ENCODE measurements at places on chromosomes 5 and 9. TPM values are rescaled to one million over a fixed set of nuclear protein-coding genes. Genes with fewer than 3 reads are reported as not detected.

- no peaks in the 10 kb centered on the region for H3K36me3 ChIP-seq
- DNase-seq: no peak
- no peak overlapping the region for H3K4me3 ChIP-seq
- no peaks in the 10 kb centered on the region for H3K4me1 ChIP-seq
- H3K27ac ChIP-seq: no peak overlapping the region
- H3K27me3 ChIP-seq: peaks cover 7% of the 10 kb centered on the region
These were observed 300.0 kb downstream of the PDE4D start for GRCh38 chr5:59593439-59594007.

DNA sequence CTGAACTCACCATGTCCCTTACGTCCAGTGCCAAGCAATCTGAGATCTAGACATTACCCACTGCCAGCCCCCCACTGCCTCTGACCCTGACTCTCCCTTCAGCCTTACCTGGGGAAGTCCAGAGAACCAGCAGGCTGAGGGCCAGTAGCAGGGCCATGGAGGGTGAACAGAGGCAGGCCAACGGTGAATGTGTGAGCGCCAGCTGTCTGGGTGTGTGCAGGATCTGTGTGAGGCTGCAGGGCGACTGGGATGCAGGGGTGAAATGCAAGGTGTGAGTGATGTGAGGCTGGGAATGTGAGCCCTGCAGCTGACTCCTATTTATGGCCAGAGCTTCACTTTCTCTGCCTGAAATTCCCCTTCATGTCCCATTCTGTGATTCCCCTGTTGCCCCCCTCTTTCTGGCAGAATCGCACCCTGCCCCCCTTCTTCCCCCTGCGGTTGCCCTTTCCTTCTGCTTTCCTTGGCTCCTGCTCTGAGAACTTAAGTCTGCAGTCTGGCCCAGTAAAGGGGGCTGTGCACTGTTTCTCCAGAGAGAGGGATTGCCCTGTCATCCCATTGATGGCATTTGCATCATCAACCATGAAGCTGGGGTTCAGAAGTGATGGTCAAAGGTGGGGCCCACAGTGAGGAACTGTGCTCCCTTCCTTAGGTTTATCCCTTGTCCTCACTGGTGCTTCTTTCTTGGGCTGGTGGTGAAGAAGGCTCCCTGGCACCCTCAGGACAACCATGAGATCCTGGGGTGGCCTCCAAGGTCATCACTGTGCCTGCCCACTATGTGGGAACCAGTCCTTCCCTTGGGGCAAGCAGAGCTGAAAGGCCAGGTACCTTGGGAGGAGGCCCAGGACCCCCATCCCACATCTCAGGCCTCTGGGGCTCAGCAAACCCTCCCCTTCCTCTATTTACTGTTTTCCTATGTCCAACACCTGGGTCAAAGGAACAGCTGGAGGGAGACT, at the start of gene CCL19:
TSS of gene CCL19 (minus strand) at position 294 of the 953 bp plus-strand sequence. CDS start at position 157, 137 bp downstream.
- no peaks in the 10 kb centered on the region for H3K36me3 ChIP-seq
- H3K4me1 ChIP-seq: no peaks in the 10 kb centered on the region
- no peak for DNase-seq
- no peak within 1 kb of the TSS for H3K4me3 ChIP-seq
- no peaks in the 10 kb centered on the region for H3K27me3 ChIP-seq

DNA sequence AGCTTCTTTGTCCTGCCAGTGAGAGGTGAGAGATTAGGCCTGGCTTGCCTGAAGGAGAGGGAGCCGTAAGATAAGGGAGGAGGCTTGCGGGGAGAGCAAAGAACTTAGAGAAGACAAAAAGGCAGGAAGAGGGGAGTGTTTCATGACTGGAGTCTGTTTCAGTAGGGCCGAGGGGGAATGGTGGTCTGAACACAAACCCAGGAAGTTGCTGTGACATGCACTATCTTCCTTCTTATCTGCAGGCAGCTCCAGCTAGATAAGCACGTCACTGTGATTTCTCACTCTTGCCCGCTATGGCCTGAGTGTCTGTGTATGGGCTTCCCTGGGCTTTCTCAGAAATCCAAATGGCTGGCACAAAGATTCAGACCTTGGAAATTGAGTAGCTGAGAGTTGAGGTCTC, 307.5 kb upstream of the CLINT1 start:
- no peaks in the 10 kb centered on the region for H3K36me3 ChIP-seq
- H3K4me1 ChIP-seq: no peaks in the 10 kb centered on the region
- DNase-seq: no peak
- peaks cover 46% of the 10 kb centered on the region for H3K27me3 ChIP-seq
- H3K4me3 ChIP-seq: no peak overlapping the region
- H3K27ac ChIP-seq: no peak overlapping the region

- no peak overlapping the region for H3K27ac ChIP-seq
- H3K27me3 ChIP-seq: peaks cover 26% of the 10 kb centered on the region
- H3K4me1 ChIP-seq: no peaks in the 10 kb centered on the region
- no peak overlapping the region for H3K4me3 ChIP-seq
These were observed 160.2 kb upstream of the DAPK1 start for GRCh38 chr9:87337335-87338087.

- H3K4me3 ChIP-seq: no peak overlapping the region
- no peaks in the 10 kb centered on the region for H3K36me3 ChIP-seq
- no peak for DNase-seq
- H3K27ac ChIP-seq: no peak overlapping the region
These were observed 32.1 kb downstream of the FST start for GRCh38 chr5:53512539-53512938.

DNA sequence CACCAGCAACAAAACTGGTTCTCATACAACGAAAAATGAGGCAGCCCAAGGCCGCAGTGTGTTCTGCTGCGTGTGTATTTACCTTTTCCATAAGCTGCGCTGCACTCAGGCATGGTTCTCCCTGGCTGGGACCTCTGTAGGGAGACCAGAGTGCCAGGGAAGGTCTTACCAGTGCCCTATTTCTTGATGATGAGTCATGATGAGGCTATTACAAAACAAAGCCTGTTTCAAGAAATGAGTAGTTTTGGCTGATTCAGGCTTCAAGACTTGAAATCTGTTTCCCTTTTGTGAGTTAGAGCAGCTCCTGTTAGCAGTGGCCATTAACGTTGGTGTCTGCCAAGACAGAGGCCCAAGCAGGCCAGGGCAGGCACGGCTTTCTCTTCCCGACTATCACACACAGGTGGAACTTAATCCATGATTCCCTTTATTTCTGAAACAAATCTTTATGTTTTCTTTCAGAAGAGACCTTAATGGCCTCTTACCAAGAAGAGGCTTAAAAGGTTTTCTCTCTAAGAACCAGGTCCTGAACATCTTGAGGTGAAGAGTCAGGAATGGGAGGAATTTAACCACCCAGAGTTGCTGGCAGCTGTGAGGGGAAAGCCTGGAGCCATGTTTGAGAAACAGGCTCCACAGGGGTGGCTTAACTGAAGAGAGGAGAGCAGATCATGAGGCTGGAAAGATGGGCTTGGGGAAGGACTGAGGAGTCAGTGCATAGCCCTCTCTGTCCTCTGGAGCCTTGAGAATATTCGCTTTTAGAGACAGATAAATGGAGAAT, 41.4 kb upstream of the TIFAB start:
- DNase-seq: peak; percentile 31
- peaks cover 4% of the 10 kb centered on the region for H3K4me1 ChIP-seq
- H3K36me3 ChIP-seq: no peaks in the 10 kb centered on the region
- no peaks in the 10 kb centered on the region for H3K27me3 ChIP-seq
- no peak overlapping the region for H3K4me3 ChIP-seq

- no peak overlapping the region for H3K27ac ChIP-seq
- no peak overlapping the region for H3K4me3 ChIP-seq
- H3K36me3 ChIP-seq: no peaks in the 10 kb centered on the region
- no peaks in the 10 kb centered on the region for H3K27me3 ChIP-seq
These were observed 15.0 kb downstream of the ECM2 start for GRCh38 chr9:92520837-92521236.

GRCh38 chr5:83038924-83039323, 38.3 kb downstream of the TMEM167A start:
- DNase-seq: no peak
- no peak overlapping the region for H3K4me3 ChIP-seq
- no peaks in the 10 kb centered on the region for H3K27me3 ChIP-seq
- no peak overlapping the region for H3K27ac ChIP-seq
- H3K4me1 ChIP-seq: no peaks in the 10 kb centered on the region
- H3K36me3 ChIP-seq: no peaks in the 10 kb centered on the region

DNA sequence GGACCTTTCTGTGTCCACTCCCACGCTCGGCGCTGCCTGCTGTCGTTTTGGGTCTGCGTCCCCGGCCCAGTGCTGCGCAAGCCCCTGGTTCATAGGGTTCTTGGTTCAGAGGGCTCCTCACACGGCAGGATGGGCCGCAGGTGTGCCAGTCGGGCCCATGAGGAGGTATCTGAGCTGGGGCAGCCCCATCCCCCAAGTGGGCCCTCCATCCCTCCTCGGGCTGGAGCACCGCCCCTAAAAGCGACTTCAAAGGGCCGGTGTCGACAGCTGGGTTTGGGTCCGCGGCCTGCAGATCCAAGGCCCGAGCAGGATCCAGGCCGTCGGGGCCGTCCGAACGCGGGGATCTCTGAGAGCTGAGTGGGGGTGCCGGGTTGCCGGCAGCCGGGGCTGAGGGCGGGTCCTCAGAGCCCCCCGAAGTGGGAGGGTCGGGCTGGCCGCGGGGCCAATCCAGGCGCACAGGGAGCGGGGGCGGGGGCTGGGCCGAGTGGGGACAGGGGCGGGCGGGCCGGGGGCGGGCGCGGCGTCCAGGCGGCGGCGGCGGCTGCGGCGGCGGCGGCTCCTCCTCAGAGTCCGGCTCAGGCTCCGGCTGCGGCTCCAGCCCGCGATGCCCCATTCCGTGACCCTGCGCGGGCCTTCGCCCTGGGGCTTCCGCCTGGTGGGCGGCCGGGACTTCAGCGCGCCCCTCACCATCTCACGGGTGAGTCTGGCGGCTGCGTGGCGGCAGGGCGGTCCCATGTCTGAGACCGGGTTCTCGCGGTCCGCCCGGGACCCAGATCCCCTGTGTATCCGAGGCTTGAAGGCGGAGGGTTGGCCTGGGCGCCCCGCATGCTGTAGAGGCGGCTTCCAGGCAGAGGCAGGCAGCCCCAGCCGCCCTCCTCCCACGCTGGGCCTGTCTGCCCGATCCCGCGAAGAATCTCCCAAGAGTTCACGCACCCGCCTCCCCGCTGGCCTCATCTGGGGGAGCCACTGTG, at the start of gene PDLIM4:
TSS of gene PDLIM4 (plus strand) at position 566 of the 971 bp plus-strand sequence. CDS start at position 605, 39 bp downstream.
- no peak within 1 kb of the TSS for H3K4me3 ChIP-seq
- H3K36me3 ChIP-seq: no peaks in the 10 kb centered on the region
- H3K27ac ChIP-seq: no peak within 1 kb of the TSS
- no peaks in the 10 kb centered on the region for H3K27me3 ChIP-seq
- no peak for DNase-seq

GRCh38 chr9:86246752-86247161, 12.7 kb downstream of the C9orf153 start:
- no peak overlapping the region for H3K27ac ChIP-seq
- H3K27me3 ChIP-seq: no peaks in the 10 kb centered on the region
- no peak for DNase-seq
- no peak overlapping the region for H3K4me3 ChIP-seq
- H3K4me1 ChIP-seq: no peaks in the 10 kb centered on the region

- H3K27me3 ChIP-seq: no peaks in the 10 kb centered on the region
- no peak overlapping the region for H3K27ac ChIP-seq
- no peak for DNase-seq
- H3K4me1 ChIP-seq: peaks cover 22% of the 10 kb centered on the region
- no peak overlapping the region for H3K4me3 ChIP-seq
These were observed 219.0 kb upstream of the PIK3R1 start for GRCh38 chr5:67996596-67996995.

DNA sequence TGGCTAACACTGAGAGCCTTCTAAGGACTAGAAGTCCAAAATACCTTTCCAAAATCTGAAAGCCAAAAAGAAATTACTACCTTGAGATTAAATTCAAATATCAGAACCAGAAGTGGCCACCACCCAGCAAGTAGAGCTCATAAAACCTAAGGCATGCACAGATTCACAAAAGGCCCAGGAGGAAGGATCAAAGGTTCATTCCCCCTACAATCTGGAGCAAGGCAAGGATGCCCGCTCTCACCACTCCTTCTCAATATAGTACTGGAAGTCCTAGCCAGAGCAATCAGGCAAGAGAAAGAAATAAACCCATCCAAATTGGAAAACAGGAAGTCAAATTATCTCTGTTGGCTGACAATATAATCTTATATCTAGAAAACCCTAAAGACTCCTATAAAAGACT, 6.0 kb downstream of the RASEF start:
- H3K27ac ChIP-seq: no peak overlapping the region
- H3K4me1 ChIP-seq: no peaks in the 10 kb centered on the region
- H3K36me3 ChIP-seq: no peaks in the 10 kb centered on the region
- no peak for DNase-seq
- no peaks in the 10 kb centered on the region for H3K27me3 ChIP-seq

GRCh38 chr9:137660144-137660543, 41.3 kb downstream of the EHMT1 start:
- H3K36me3 ChIP-seq: 0 out of 2 replicates have a peak, but pooled peaks cover 3% of the 10 kb centered on the region
- no peaks in the 10 kb centered on the region for H3K27me3 ChIP-seq
- no peak overlapping the region for H3K4me3 ChIP-seq
- H3K27ac ChIP-seq: no peak overlapping the region
- DNase-seq: no peak

DNA sequence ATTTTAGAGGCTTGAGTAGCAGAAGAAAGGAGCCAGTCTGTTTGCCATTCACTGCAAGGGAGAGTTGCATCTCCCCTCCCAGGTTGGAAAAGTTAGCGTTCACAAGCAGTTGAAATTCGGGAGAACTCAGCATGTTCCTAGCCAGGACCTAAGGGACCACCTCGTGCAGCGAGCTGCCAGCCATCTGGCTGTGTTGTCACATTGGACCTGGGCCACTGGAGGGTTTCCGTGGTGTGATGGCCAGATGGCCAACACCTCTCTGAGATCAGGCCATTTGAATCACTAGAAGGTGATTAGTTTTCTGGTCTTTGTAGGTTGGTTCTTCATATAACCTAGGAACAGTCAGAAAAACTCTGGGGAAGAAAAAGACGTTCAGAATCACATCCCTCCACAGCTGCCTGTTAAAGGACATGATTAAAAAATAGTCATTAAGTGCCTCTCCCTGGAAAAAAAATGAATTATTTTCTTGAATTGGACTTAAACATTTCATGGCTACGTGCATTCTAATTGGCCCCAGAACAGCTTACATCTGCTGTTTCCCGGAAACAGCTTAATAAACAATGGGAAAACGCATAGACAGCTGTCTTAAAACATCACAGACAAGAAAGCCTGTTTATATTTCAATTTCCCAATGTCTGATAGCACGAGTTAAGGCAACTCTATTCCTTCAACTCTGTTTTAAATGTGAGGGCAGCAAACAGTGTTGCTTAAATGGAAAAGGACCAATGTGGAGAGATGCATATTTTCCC, 303.9 kb downstream of the TENT4A start:
- H3K4me1 ChIP-seq: no peaks in the 10 kb centered on the region
- no peak for DNase-seq
- H3K27ac ChIP-seq: no peak overlapping the region
- no peaks in the 10 kb centered on the region for H3K36me3 ChIP-seq
- H3K27me3 ChIP-seq: no peaks in the 10 kb centered on the region

SYK gene
- total RNA-seq: 9.0 TPM

MUSK gene
- total RNA-seq: not detected

STING1 gene
- 17.7 TPM for total RNA-seq

SPINK5 gene
- total RNA-seq: not detected

SPATA31C1 gene
- not detected for total RNA-seq

TIMD4 gene
- total RNA-seq: not detected

NRG2 gene
- total RNA-seq: 0.91 TPM

URM1 gene
- 51.6 TPM for total RNA-seq

AGXT2 gene
- not detected for total RNA-seq

All from HCT116 (cell line).